Transverse colon (tissue), 4 donors: ENCODE measurements at places on chromosomes 3 and 15. TPM values are rescaled to one million over a fixed set of nuclear protein-coding genes. Genes with fewer than 3 reads are reported as not detected.
A peak's percentile ranks its signal among the peaks of the same experiment; 100 is the strongest.

The ANKUB1 gene
- not detected for total RNA-seq

The DLEC1 gene
- 0.96 TPM for total RNA-seq

The CYP8B1 gene
- total RNA-seq: not detected

GRCh38 chr3:34198309-34198708 lies 399.9 kb downstream of the PDCD6IP start:
- DNase-seq: no peak
- no peaks in the 10 kb centered on the region for H3K27me3 ChIP-seq
- H3K36me3 ChIP-seq: no peaks in the 10 kb centered on the region
- H3K27ac ChIP-seq: no peak overlapping the region

DNA sequence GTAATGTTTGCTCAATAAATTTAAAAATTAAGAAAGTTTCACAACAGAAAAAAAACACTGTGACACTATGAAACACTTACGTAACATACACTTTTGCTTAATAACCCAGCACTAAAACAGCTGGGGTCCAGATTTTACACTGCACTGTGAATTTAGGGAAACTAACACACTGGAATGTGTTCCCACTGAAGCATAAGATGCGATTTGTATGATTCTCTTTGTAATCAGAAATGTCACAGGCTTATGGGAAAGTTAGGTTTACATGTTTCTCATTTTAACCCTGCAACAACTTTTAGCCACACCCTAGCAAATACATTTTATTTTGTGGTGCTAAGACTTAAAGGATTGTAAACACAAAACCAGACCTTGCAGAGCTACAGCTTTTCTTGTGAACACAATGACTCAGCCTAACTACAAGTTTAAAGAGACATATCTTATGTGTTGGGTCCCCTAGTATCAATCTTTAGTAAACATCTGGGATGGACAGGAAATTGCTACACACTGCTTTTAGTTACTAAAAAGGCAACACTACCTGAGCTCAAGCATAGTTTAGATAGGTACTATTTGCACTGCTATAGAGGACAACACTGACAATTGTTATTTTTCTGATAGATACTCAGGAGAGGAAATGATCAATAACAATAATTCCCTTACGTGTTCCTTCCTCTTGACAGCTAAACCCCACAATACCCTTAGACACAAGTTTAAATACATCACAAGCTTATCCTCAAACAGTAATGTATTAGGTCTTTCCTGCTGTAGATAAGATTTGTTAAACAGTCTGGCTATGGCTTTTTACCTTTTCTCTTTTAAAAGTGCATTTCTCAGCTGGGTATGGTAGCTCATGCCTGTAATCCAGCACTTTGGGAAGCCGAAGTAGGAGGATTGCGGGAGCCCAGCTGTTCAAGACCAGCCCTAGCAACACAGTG lies 3.8 kb downstream of the PLD1 start:
- DNase-seq: no peak
- H3K4me3 ChIP-seq: no peak overlapping the region
- no peaks in the 10 kb centered on the region for H3K27me3 ChIP-seq
- peak overlapping the region; percentile 69 for H3K27ac ChIP-seq
- no peaks in the 10 kb centered on the region for H3K36me3 ChIP-seq
- H3K4me1 ChIP-seq: peaks cover 32% of the 10 kb centered on the region

- H3K27ac ChIP-seq: no peak overlapping the region
- no peak overlapping the region for H3K4me3 ChIP-seq
- DNase-seq: no peak
- H3K27me3 ChIP-seq: no peaks in the 10 kb centered on the region
These were observed 64.0 kb downstream of the ITGB5 start for GRCh38 chr3:124823206-124823605.
